Activated CD8-positive, alpha-beta memory T cell treated with anti-CD3 and anti-CD28 coated beads, Interleukin-2, amount 50 U/mL, for 48 hours (primary cell): ENCODE measurements at places on chromosomes 7 and 10.

GRCh38 chr7:121449735-121450240 is 53.7 kb upstream of the FAM3C start:
- no peak for DNase-seq

DNA sequence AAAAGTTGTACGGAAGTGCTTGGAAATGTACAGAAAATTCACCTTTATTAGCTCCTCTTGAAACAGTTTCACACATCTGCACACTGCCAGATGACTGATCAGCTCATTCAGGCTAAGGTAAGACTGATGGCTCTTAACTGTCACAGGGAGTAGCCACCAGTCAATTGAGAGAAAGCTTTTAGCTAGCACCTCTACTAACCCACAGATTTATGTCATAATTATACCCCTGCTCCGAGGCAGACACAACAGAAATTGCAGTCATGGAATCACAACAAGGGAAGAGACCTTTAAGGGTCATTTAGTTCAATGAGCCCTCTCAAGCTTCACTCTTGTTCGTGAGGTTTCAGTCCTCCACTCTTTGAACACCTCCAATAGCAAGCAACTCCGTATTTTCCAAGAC is 235.4 kb downstream of the TRIL start:
- no peak for DNase-seq

GRCh38 chr10:121157998-121158397 is 306.8 kb downstream of the WDR11 start:
- no peak for DNase-seq

DNA sequence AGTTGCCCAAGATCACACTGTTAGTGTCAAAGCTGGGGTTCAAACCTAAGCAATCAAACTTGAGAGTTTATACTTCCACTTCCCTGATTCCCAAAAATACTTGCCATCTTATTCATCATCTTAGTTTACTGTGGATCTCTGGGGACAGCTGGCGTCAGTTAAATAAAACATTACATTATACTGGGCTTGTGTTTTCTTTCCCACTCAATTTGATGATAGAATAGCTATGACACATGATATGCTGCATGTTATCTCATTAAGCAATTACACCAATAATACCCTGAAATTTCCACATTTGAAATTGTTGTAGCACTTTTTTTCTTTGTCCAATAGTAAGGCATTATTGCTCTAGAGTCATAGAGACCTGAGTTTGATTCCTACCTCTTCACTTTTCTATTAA is 62.9 kb upstream of the MXI1 start:
- DNase-seq, result no peak

DNA sequence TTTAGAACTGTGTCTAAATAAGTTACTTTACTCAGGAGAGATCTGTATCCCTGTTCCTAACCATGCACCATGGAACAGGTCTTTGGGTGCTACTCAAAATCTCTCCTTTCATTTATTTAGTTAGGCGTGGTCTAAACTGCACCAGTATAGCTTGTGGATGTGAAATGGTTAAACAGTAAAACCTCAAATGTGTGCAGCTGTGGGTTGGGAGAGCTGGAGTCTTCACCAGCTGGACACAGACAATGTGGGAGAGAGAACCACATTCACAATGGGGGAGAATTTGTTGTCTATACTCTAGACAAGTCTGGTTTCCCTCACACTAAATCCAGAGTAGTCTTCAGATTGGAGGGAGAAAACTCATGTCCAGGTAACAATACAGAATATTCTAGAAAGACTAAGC is 31.2 kb upstream of the IKZF1 start:
- no peak for DNase-seq

- peak; percentile 18 for DNase-seq
Measured at GRCh38 chr10:132835848-132836233, 49.9 kb upstream of the NKX6-2 start.

DNA sequence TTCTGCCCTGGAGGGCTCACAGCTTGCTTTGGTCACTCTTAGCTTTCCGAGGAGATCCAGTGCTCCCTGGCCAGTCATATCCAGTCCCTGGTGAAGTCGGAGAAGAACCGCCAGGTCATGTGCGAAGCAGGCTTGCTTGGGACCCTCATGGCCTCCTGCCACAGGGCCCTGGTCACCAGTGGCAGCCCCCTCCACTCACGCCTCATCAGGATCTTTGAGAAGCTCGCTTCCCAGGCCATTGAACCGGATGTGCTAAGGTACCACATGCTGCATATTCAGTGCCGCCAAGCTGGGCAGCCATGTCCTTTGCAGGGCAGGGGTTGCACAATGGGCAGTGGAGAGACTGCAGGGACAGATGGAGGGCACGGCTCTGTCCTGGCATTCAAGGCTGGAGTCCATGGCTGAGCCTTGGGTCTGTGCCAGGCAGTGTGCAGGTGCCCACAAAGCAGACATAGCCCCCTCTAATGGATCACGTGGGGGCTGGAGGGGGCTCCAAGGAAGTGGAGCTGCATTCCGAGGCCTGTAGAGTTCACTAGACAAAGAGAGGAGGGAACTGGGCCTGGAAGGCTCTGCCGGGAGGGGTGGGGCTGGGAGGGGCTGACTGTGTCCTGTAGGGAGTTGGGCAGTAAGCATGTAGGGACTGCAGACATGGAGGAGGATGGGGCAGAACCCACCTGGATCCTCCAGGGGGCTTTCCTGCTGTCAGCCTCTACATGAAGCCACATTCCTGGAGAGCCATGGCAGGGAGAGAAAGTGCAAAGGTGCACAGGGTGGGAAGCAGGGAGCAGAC is 89.9 kb downstream of the WDFY4 start:
- no peak for DNase-seq
